ENCODE measurements at places on chromosomes 4 and X. TPM values are rescaled to one million over a fixed set of nuclear protein-coding genes. Genes with fewer than 3 reads are reported as not detected.

DNA sequence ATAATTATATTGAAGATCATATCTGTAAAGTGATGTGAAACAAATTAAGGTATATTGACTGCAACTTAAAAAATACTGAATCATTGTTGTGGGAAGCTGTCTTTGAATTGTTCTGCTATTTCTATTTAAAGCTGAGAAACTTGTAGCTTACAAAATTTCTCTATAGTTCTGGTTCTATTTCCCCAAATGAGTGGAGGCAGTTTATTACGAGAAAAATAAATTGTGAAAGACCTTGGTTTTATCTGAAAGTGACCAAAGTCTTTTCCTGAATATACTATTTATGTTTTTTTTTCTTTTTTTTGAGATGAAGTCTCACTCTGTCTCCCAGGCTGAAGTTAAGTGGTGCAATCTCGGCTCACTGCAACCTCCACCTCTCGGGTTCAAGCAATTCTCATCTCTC, 165.4 kb downstream of the SH3BGRL start:
- H3K4me1 ChIP-seq: no peaks in the 10 kb centered on the region
- H3K27me3 ChIP-seq: no peaks in the 10 kb centered on the region
- H3K4me3 ChIP-seq: no peak overlapping the region
- no peaks in the 10 kb centered on the region for H3K36me3 ChIP-seq
- no peak for DNase-seq
- no peak overlapping the region for H3K27ac ChIP-seq

GPR82 gene
- 0.31 TPM for total RNA-seq

PRKG2 gene
- 2.5 TPM for total RNA-seq

DUSP9 gene
- not detected for total RNA-seq

- no peaks in the 10 kb centered on the region for H3K36me3 ChIP-seq
- H3K4me3 ChIP-seq: no peak overlapping the region
- no peak overlapping the region for H3K27ac ChIP-seq
Observed at GRCh38 chr4:141540643-141541042, 95.7 kb upstream of the IL15 start.

DNA sequence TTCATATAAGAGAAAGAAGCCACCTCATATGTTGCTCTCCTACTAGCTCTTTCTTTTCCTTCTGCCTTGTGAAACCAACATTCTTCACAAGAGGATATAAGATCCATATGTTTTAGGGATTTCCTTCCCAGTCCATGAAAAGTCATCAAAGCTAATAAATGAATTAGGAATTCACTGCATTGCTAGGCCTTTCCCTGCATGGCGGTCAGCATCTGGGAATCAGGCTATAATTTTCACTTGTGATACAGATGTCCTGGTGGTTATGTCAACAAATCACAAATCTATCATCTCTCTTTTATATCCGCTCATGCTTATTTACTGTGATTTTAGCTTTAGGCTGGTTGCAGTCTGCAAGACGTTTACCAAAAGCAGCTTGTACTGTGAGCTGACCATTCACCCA, 510.0 kb downstream of the NLGN4X start:
- no peak for DNase-seq
- no peak overlapping the region for H3K27ac ChIP-seq
- no peaks in the 10 kb centered on the region for H3K36me3 ChIP-seq
- H3K4me1 ChIP-seq: no peaks in the 10 kb centered on the region

DNA sequence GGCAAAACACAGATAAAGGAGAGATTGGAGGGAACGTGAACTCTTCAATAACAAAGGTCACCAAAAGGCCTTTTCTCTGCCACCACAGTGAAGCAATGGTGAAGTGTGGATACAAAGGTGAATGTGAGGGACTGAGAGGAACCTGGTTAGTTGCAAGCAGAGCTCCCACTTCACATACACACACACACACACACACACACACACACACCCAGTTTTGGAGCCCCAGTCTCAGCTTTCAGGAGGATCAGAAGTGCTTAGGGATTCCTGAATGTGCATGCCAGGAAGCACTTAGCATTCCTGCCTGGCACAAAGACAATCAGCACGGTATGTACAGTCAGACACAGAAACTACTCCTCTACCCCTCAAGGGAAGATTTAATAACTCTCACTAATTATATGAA, 71.5 kb downstream of the ARHGEF9 start:
- peak overlapping the region; percentile 19 for H3K27ac ChIP-seq
- H3K27me3 ChIP-seq: no peaks in the 10 kb centered on the region
- H3K4me1 ChIP-seq: no peaks in the 10 kb centered on the region
- H3K36me3 ChIP-seq: no peaks in the 10 kb centered on the region
- H3K4me3 ChIP-seq: no peak overlapping the region
- DNase-seq: no peak

CNKSR2 gene
- not detected for total RNA-seq

DNA sequence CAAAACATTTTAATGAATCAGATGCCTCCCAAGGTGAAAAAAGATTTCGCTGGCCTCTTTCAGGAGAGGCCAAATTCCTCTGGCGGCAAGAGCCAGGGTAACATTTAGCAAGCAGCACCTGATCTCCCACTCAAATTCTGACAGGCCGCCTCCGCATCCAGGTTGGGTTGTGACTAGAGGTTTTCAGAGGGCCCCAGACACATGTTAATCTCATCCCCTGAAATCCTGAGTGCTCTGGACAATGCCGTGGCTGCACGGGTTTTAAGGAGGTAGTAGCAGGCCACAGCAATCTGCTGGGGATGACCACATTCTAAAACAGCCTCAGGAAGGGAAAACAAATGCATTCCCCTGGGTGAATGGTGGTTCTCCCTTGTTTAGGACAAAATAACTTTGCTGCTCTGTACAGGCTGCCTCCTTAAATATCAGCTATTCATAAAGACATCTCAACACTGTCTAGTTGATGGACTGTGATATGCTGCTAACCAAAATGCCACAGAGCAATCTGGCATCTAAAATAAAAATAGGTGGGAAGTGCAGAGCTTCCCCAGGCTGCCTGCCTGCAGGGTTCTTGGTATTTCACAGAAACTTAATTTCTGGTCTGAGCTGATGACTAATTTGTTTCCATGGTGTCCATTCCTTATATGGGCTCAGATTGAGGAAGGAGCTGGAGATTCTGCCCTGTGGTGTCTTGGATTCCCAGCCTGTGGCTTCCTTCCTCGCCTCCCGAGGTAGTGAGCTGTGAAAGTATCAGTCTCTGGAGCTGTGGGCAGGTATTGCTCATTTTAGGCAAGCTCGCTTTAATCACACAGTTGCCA, 202.0 kb downstream of the DCLK2 start:
- DNase-seq: no peak
- peaks cover 5% of the 10 kb centered on the region for H3K4me1 ChIP-seq
- H3K27ac ChIP-seq: no peak overlapping the region
- H3K27me3 ChIP-seq: no peaks in the 10 kb centered on the region
- H3K36me3 ChIP-seq: peaks cover 6% of the 10 kb centered on the region

NONO gene
- total RNA-seq: 110 TPM

GRCh38 chr4:154999950-155000578, 208.4 kb upstream of the NPY2R start:
- no peaks in the 10 kb centered on the region for H3K4me1 ChIP-seq
- no peaks in the 10 kb centered on the region for H3K36me3 ChIP-seq
- H3K27ac ChIP-seq: no peak overlapping the region
- no peaks in the 10 kb centered on the region for H3K27me3 ChIP-seq
- H3K4me3 ChIP-seq: no peak overlapping the region
- DNase-seq: no peak

GRCh38 chr4:123825596-123826291, 429.1 kb downstream of the SPRY1 start:
- no peaks in the 10 kb centered on the region for H3K36me3 ChIP-seq
- no peak overlapping the region for H3K4me3 ChIP-seq
- H3K27ac ChIP-seq: peak overlapping the region; percentile 42

DGKQ gene
- total RNA-seq: 3.1 TPM

CEP135 gene
- 1.8 TPM for total RNA-seq

- no peaks in the 10 kb centered on the region for H3K4me1 ChIP-seq
- no peak for DNase-seq
- no peaks in the 10 kb centered on the region for H3K36me3 ChIP-seq
- H3K4me3 ChIP-seq: no peak overlapping the region
- no peak overlapping the region for H3K27ac ChIP-seq
- no peaks in the 10 kb centered on the region for H3K27me3 ChIP-seq
Observed at GRCh38 chr4:118193421-118193820, 159.1 kb downstream of the NDST3 start.

DNA sequence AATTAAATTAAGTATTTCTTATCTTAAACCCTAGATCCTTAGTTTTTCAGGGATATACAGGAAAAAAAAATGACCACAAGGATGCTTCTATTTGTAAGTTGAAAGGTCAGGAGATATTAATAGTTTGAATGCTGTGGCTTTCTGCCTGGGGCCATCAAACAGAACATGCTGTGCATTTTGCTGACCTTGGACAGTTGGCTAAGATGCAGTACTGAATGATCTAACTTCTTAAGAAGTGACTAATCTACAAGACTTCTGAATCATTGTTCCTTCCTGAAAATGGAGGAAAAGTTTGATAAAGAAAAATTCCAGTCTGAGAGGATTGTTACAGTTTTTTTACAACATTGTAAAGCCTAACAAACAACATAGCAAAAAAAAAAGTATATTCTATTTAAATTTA, 237.8 kb upstream of the JADE1 start:
- H3K4me1 ChIP-seq: peaks cover 42% of the 10 kb centered on the region
- H3K4me3 ChIP-seq: no peak overlapping the region
- DNase-seq: peak; percentile 76

NDST3 gene
- total RNA-seq: not detected
